ENCODE measurements at places on chromosomes 5 and 9.

- DNase-seq = no peak
These were observed 48.9 kb downstream of the TJP2 start for GRCh38 chr9:69222970-69223369.

GRCh38 chr5:132271251-132272246, 14.1 kb downstream of the PDLIM4 start:
- DNase-seq = no peak

DNA sequence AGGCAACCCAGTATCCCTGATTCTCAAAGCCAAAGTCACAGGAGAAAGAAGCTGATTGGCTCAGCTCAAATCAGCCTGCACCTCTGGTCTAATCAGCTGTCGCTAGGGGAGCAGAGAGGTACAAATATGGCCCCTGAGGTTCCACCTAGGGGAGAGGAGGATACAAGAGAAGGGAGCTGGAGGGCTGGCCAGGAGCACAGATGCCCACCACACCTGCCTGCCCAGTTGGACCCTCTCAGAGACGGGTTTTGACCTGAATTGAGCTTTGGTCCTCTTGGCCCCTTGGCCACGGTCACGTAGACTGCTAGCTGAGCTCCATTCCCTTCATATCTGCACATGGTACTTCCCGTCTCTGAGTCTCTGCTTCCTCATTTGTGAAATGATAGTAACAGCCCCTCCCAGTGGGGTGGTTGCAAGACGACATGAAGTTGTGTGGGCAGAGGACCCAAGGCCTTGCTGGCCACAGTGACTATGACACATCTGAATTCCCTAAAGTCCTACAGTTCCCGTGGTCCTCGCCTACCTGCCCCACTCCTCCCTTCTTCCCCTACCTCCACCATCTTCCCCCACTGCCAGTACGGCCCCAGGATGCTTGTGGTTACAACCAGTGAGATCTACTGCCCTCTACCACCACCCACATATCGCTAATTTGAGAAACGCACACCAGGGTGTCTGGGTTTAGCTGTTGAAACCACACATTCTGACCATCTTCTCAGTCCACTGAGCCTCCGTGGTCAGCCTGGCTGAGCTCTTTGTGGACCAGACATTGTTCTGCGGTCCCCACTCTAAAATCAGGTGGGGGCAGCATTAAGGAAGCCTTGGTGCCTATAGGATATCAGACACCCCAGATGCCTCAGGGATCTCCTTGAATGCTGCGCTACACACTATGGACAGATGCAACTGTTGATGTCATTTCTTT, 60.3 kb upstream of the NEK6 start:
- no peak for DNase-seq

- DNase-seq = no peak
These were observed 66.6 kb downstream of the NTRK2 start for GRCh38 chr9:84736081-84736480.

GRCh38 chr9:36772449-36773403, 200.0 kb downstream of the MELK start:
- DNase-seq = no peak

DNA sequence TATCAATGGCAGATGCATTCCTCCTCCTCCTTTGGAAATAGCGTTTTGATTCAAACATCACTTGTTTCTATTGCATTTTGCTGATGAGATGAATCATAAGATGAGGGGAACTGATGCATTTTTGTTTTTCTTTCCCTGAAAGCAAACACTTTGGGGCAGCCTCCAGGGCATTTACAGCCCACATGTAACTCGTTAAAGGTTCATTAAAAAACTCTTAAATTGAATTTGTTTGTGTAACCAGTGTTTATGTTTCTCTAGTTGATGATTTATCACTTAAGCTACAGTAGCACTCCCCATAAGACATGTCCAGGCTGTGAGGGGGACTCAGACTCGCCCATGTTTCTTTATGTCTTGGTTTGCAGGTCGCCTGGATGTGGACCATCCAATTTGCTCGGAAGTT, 246.1 kb upstream of the ANKH start:
- DNase-seq = no peak

DNA sequence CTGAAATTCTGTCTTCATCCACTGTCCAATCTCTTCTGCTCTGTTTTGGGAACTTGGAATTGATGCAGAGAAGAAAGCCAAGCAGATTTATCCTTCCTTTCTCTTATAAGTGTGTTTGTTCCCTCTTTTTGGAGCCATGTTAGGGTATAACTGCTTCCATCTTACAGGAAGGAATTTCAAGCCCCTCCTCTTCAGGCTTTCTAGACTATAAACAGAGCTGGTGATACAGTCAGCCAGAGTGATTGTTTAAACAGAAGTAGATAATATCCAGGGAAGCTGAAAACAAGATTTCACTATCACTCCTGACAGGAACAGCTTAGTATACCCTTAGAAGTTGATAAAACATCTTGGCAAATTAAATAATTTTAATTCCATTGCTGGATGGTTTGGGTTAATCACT, 102.1 kb upstream of the DMRT1 start:
- no peak for DNase-seq

Measured in stimulated activated CD4-positive, alpha-beta T cell treated with anti-CD3 and anti-CD28 coated beads, Interleukin-1b, Interleukin-23, amount 100 ng/mL, for 1 hour (primary cell).